ENCODE measurements at places on chromosomes 12 and 14. TPM values are rescaled to one million over a fixed set of nuclear protein-coding genes. Genes with fewer than 3 reads are reported as not detected.
A peak's percentile ranks its signal among the peaks of the same experiment; 100 is the strongest.

GRCh38 chr12:75812271-75813018 lies 219.1 kb downstream of the PHLDA1 start:
- no peak for DNase-seq

GRCh38 chr12:114656906-114657596 lies 26.9 kb downstream of the TBX3 start:
- DNase-seq: no peak

- no peak for DNase-seq
Observed at GRCh38 chr12:9372202-9372601, 164.0 kb upstream of the PZP start.

DNA sequence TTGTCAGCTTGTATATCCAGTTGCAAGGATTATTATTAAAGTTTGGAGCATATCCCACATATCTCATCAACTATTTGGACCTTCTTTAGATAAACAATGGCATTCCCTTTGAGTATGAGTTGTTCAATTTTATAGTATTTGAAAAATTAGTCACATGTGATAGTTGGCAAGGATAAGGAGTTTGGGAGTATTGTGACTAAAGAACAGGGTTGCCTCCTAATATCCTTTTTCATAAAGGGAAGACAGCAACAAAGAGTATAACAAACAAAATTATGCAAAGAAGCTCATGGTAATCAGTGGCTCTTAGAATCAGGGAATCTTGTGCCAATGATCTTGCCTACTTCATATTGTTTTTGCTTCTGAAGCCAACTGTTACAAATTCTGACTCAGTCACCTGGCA lies 31.2 kb upstream of the KCNH5 start:
- no peak for DNase-seq

DNA sequence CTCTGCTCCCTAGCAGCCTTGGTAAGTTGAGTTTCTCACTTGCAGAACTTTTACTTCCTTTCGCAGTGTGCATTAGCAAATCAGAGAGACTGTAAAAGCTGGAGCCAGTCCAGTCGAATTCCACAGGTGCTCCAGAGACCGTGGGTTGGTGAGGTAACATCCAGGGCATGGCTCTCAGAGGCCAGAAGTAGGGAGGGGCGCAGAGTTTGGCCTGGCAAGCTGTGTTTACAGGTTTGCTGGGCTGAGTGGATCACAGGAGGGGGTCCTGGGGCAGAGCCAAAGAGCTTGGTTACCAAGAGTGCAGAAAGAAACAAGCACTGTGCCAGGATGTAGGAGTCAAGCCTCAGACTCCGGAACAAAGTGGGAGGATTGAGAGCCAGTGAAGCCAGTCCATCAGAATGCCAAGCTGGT lies 10.2 kb upstream of the BHLHE41 start:
- peak; percentile 83 for DNase-seq

DNA sequence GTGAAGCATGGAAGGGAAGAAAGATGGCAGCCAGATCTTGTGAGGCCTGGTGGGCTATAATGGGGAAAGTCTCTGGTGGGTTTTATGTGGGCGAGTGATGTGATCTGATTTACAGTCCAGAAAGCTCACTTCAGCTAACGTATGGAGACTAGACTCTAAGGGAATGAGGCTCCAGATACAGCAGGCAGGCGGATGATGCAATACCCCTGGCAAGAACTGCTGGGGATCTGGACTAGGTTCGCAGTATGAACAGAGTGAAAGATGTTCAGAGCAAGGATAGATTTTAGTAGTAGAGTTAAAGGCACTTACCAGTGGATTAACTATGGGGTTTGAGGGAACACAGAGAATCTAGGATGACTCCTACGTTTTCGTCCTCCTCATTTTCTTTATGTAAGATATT lies 253.1 kb downstream of the ANO2 start:
- no peak for DNase-seq

DNA sequence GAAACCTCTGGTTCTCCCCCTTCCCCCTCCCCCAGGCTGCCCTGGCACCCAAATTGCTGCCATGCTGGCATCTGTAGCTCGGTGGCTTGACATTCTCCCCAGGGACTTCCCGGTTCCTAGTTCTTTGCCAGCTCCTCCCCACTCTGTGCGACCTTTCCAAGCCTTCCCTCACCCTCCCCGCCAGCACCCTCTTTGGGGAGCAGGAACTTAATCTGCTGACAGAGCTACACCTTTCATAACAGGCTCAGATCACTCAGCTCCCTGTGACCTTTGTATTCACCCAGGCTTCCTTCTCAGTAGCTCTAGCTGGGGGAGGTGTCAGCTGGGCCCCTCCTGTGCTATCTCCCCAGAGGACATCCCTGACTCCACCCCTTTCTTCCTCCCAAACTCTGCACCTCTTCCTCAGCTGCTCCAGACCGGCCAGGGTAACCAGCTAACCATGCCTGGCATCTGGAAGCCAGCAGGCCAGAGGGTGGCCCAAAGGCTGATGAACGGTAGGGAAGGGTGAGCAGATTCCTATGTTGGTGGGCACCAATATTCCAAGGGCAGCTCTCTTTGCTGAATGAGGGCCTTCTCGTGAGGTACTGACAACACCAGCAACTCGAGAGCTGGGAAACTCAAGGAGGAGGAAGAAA lies 1.8 kb upstream of the COX14 start:
- no peak for DNase-seq

GRCh38 chr12:49515266-49515665 lies 23.6 kb upstream of the KCNH3 start:
- DNase-seq: peak; percentile 52

DNA sequence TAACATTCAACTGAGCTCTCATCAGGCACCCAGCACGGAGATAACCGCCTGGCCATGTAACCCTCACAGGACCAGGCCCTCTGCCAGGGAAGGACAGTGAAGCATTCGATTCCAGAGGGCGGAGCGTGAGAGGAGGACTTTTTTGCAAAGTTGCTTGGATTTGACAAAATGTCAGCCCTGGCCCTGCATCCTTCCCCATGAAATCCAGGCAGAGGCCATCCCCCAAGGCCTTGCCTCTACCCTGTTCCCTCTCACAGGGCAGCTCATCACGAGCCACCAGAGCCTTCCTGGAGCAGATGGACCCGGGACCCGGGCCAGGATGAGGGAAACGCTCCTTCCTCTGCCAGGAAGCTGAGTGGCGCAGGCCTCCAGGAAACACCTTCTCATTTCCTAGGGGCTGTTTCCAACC lies 17.0 kb downstream of the CAMKK2 start:
- DNase-seq: no peak

DNA sequence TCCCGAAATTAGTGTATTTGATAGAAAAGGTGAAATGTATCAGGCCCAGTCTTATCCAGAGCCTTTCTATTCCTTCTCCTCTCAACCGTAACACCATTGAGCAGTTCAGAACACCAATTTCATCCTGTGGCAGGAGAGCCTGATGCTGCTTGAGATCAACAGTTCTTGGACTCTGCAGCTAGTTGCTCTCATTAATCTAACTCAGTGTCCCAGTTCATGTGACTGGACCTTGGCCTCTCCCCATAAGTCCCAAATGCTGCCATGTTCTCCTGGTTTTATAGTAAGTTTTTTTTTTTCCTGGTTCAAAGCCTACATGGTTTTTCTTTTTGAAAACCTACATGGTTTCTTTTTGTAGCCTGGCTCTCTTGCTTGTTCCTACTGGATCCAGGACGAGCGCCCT lies 293.9 kb downstream of the ITPR2 start:
- no peak for DNase-seq

- no peak for DNase-seq
Observed at GRCh38 chr14:89419973-89420482, 3.0 kb upstream of the FOXN3 start.

DNA sequence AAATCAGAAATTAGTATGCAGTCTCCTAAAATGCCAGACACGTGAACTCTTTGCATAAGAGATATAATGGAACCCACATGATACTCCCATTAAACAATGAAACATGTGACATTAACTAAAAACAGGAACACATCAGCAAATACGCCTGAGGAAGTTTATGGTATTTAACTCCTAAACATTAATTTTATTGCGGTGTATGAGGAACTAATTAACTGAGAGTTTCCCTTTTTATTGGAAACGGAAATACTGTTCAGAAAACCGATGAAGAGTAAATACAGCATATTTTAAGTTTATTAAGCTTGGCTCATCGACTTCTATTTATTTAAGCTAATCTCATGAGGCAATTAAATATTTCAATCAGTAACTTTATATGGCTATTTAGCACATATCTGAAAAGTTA lies 290.3 kb downstream of the SOX5 start:
- DNase-seq: no peak

GRCh38 chr12:77328326-77328725 lies 263.0 kb upstream of the E2F7 start:
- no peak for DNase-seq

GRCh38 chr14:95043732-95044462 lies 113.4 kb downstream of the DICER1 start:
- DNase-seq: no peak

DNA sequence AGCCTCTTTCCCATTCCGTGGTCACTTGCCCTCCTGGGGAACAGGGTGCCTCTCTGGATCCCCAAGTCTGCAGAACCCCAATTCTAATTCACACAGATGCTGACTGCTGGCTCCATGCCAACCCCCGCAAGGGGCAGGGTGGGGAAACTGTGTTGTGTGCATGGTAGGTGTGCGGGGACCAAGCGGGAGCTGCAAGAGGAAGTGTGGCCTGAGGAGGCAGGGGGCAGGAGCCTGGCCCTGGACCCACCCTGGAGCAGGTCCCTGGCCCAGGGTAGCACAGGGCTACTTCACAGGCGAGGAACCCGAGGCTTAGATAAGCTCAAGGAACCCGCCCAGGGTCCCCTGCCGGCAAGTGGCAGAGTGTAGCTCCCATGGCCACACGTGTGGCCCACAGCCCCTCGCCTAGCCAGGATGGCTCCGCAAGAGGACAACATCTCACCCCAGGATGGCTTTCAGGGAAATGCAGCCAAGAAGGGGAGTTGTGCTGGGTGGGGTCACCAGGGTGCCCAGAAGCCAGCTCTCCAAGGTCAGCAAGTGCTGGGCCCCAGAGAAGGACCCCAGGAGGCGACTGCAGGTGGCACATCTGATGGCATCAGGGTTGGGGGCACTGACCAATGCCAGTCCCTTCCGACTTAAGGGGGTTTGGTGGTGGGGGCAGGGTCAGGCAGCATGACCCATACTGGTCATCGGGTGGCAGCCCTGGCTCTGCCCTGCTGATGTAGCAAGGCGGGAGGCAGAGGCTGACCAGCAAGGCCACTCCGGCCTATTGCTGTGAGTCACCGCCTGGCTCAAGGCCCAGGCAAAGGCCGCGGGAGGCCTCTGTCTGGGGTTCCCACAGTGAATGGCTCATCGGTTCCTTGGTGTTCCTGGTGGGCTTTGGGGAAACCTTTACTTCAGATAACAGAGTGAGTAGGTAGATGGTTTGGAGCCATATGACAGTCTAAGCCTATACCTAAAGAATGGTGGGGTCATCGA lies 37.3 kb upstream of the EML1 start:
- DNase-seq: peak; percentile 46

GRCh38 chr12:12452326-12452902 lies 95.5 kb downstream of the BORCS5 start:
- DNase-seq: no peak

- DNase-seq: no peak
Observed at GRCh38 chr14:99468081-99468480, 12.6 kb downstream of the SETD3 start.

GRCh38 chr14:102565331-102565887 lies 27.0 kb upstream of the RCOR1 start:
- no peak for DNase-seq

DNA sequence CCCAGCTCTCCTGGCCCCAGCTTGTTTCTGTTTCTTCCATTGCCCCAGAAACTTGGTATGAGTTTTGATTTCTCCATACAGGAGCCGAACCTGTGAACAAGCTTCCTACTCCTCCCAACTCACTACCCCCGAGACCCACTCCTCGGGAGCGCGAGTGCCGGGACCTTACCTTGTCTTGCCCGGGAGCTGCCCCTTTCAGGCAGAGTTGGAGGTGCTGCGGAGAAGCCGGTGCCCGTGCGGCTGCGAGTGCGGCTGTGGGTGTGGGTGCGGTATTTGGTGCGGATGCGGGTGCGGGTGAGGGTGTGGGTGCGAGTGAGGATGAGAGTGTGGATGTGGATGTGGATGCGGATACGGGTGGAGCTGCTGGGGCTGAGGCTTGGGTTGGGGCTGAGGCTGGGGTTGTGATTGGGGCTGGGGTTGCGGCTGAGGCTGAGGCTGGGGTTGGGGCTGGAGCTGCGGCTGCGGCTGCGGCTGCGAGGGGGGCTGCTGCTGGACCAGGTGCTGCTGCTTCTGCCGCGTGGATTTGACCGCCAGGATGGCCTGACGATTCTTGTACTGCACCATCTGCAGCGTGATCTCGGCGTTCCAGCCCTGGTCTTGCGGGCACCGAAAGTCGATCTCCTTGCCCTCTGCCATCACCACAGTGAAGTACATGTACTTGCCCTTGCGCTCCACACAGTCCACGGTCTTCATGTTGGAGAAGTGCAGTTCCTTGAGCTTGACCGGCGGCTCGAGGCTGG lies 1.1 kb downstream of the PHLDA1 start:
- peak; percentile 54 for DNase-seq

- DNase-seq: peak; percentile 71
Observed at GRCh38 chr12:66241061-66242043, 52.3 kb downstream of the IRAK3 start.

GRCh38 chr12:68939505-68939904 lies 6.5 kb upstream of the CPM start:
- DNase-seq: no peak

DNA sequence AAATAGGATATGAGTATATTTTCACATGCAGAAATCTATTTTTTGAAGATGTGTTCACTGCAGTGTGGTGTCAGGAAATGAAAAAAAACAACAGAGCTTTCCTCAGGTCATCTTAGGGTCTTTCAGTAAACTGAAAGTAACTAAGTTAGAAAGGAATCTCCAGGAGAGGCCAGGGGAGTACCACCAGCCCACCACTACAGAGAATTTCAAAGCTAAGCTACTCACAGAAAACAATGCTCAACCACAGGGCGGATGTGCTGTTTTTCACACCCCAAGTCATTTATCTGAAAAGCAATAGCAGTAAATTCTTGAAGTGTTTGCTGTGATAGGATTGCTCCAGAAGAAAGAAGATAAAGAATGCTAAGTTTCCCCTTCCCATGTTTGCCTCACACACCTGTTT lies 79.0 kb downstream of the IFNG start:
- no peak for DNase-seq

GRCh38 chr12:88063375-88063774 lies 34.2 kb upstream of the C12orf50 start:
- DNase-seq: no peak

GRCh38 chr12:106883426-106883825 lies 72.3 kb upstream of the TMEM263 start:
- DNase-seq: no peak

DNA sequence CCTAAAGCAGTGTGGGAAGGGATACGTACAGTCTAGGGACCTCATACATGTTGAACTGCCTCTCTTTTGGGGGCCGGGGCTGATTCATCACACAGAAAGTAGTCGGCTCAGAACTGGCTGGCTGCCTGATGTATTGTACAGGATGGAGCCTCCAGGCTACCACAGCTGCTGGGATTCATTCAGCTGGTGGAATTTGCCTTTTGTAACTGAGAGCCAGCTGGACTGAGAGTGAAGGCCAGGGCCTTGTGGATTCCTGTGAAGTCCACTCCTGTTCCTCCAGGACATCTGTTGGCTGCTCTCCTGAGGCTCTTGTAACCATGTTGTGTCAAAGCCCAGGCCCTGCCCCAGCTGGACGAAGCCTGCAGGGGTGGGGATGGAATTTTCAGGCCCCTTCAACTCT lies 116.3 kb upstream of the PRICKLE1 start:
- DNase-seq: peak; percentile 74

Gene KRT2
- total RNA-seq: 0.53 TPM

Gene TAC3
- not detected for total RNA-seq

Gene P2RX2
- not detected for total RNA-seq

Gene IRAK4
- 20.2 TPM for total RNA-seq

Gene STXBP6
- total RNA-seq: 22.8 TPM

Gene NFE2
- total RNA-seq: 1.2 TPM

Gene PPM1H
- 3.7 TPM for total RNA-seq

Gene PRKAG1
- 94.4 TPM for total RNA-seq

Gene CHD8
- total RNA-seq: 26.5 TPM

Gene CD163L1
- total RNA-seq: 47.1 TPM

Gene JPH4
- total RNA-seq: not detected

Data from H4 (cell line).